Kidney (tissue), 22 donors: ENCODE measurements at places on chromosomes 6 and 20.
A peak's percentile ranks its signal among the peaks of the same experiment; 100 is the strongest.

GRCh38 chr6:163940705-163941623 lies 526.4 kb downstream of the QKI start:
- no peak for DNase-seq

GRCh38 chr6:32488083-32488482 lies 42.0 kb downstream of the HLA-DRB5 start:
- DNase-seq, result no peak

GRCh38 chr20:33812152-33812849 lies 1.2 kb downstream of the CHMP4B start:
- no peak for DNase-seq

- DNase-seq, result peak; percentile 78
Measured at GRCh38 chr6:111482188-111482958, 645 bp downstream of the REV3L start.

DNA sequence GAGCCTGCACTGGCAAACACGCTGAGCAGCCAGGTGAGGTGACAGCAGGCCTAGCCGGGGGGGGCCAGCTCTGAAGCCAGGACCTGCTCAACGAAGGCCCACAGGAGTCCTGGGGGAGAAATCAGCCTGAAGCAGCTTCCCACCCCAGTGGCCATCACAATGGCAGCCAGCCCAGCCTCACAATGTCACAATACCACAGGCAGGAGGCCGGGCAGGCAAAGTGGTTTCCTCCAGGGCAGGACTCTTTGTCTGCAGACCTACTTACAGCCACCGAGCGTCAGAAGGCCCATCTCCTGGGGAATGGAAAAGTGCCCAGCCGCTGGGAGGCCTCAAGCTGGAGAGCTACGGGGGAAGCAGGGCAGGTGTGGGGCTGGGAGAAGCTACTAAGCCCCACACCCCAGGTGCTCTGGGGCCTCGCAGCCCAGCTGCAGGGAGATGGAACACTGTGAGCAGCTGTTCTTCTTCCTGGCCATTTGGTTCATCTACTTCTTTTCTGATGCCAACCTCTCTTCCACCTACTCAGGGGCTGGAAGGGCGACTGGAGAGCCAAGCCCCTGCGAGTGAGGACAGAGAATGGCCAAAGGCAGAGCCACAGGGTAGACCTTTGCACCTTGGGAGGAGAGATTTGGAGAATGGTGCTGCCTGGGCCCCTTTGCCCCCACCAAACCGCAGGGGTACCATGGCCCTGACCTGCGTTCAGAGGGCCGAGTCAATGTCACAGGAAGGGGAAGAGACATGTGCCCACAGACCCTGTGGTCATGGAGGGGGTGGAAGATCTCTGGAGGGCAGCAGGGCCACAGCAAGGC lies 22.3 kb upstream of the AVP start:
- DNase-seq, result no peak

- DNase-seq, result no peak
Measured at GRCh38 chr6:161194374-161194773, 79.5 kb downstream of the AGPAT4 start.

- DNase-seq, result no peak
Measured at GRCh38 chr6:109736273-109737025, 45.4 kb downstream of the FIG4 start.

DNA sequence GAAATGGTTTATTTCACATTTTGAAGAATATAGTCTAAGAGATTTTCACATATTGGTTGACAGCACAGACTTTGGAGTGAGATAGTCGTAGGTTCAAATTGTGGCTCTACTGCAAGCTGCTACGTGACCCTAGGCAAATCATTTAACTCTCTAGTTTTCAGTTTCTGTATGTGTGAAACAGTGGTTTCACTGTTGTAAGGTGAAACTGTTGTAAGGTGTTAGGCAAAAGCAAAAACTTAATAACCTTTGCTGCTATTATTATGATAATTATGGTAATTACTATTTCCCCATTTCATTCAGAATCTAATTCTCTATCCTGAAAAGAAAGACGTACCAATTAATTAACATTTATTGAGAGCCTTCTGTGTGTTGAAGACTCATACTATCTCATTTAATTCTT lies 144.2 kb downstream of the REV3L start:
- DNase-seq, result no peak

DNA sequence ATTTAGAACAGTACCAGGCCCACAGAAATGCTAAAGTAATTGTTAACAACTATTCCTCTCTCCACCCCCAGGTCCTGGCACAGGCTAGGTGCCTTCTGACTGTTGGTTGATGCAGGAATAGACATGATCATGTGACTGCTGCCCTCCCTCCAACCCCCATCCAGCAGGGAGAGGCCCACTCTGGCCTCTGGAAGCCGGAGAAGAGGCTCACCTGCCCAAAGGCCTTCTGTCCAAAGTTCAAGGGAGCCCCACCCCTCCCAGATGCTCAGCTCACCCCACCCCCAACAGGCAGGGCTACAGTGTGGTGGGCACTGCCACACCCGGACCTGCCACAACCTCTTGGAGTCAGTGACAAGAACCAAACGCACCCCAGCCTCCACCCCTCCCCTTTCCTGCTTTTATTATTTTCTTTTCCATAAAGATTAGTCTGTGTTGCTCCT lies 26.9 kb upstream of the FOXP4 start:
- peak; percentile 40 for DNase-seq

- no peak for DNase-seq
Measured at GRCh38 chr6:152783217-152783878, 32.8 kb downstream of the VIP start.

- DNase-seq, result no peak
Measured at GRCh38 chr6:43943099-43943766, 173.2 kb downstream of the VEGFA start.

GRCh38 chr6:161437851-161438250 lies 164.0 kb upstream of the AGPAT4 start:
- no peak for DNase-seq

DNA sequence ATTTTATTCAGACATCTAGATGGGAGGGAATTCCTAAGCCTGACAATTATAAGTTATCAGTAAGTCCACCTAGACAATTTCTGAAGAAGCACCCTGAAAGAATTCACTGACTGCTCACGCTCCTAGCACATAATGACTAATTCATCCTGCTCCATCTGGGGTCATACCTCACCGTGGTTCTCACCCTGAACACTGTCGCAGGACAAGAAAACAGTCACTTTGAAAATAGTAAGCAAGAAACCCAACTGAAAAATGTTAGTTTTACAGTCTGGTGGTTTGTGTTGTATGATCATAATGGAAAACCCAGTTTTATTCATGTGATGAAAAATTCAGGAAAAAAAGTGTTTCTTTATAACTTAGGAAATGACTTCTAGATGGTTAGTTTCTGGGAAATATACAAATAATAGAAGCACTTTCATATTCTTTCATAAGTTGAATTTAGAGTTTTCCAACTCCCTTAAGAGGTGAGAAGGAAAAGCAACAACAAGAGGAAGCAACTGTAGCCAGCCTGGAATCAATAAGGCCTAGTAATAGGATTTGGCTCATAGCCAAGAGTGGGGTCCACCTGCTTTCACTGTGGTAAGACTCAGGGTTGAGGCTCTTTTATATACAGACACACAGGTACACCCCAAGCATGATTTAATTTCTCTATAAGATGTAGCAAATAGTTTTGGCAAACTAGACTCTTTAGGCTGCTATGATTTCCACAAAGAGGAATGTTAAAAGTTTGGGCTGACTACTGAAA lies 94.1 kb downstream of the HIVEP2 start:
- DNase-seq, result no peak

- DNase-seq, result no peak
Measured at GRCh38 chr6:24490948-24491347, 1.6 kb upstream of the GPLD1 start.

- DNase-seq, result no peak
Measured at GRCh38 chr20:61253264-61253639, 1.2 kb downstream of the CDH4 start.

DNA sequence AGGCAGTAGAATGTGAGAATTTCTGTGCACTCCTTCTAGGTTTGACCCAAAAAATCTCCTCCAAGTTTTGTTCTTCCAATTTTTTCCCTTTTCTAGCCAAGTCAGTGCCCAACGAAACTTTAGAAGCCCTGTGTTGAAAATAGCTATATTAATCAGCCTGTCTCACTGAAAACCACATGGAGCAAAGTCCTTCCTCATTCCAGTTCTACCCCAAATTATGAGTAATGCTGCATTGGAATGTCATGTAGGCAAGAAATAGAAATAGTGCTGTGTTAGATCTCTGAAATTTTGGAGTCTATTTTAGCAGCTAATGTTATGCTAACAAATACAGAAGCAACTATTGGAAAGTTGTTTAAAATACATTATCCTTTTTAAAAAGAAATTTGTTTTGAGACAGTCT lies 725.5 kb downstream of the TBC1D32 start:
- no peak for DNase-seq

DNA sequence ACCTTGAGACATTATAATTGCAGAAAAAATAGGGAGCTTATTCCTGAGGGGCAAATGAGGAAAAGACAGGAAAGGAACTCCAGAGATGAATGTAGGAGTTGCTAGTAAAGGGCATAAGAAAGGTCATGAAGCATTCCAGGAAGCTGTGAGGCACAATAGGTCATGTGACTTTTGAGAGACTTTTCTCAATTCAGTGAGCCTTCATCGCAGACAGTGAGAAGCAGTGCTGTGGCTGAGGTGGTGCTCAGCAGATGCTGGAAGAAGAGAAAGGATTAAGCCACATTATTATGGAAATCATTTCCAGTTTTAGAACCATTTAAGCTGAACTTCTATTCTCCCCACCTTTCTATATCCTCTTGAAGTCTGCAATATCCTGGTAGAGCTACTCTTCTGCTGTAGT lies 4.1 kb downstream of the SPTLC3 start:
- peak; percentile 3 for DNase-seq

- DNase-seq, result peak; percentile 72
Measured at GRCh38 chr20:37534401-37535157, 6.9 kb upstream of the BLCAP start.

GRCh38 chr6:51574040-51574439 lies 513.4 kb downstream of the PKHD1 start:
- DNase-seq, result no peak

GRCh38 chr6:25008707-25009392 lies 73.1 kb upstream of the RIPOR2 start:
- no peak for DNase-seq

GRCh38 chr6:46315589-46315988 lies 144.8 kb upstream of the ENPP5 start:
- DNase-seq, result no peak

DNA sequence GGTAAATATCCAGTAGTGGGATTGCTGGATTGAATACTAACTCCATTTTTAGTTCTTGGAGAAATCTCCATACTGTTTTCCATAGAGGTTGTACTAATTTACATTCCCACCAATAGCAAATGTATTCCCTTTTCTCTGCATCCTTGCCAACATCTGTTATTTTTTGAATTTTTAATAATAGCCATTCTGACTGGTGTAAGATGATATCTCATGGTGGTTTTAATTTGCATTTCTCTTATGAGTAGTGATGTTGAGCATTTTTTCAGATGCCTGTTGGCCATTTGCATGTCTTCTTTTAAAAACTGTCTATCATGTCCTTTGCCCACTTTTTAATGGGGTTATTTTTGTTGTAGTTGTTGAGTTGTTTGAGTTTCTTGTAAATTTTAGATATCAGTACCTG lies 253.2 kb downstream of the HAO1 start:
- no peak for DNase-seq

DNA sequence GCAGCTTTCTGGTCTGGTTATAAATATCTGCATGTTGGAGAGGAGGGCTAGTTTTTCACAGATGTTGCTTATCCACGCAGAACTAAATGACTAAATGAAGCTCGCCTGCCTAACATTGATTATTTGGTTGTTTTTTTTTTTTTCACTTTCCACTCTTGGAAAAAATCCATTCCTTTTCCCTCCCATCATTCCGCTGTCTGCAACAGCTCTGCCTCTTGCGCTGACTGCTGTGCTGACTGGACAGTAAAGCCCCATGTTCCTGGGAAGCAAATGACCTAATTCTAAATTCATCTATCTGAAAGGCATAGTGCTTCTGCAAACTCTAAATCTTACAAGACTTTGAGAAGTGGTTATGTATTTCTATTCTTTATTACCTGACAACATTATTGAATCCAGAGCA lies 255.5 kb upstream of the PLN start:
- no peak for DNase-seq

DNA sequence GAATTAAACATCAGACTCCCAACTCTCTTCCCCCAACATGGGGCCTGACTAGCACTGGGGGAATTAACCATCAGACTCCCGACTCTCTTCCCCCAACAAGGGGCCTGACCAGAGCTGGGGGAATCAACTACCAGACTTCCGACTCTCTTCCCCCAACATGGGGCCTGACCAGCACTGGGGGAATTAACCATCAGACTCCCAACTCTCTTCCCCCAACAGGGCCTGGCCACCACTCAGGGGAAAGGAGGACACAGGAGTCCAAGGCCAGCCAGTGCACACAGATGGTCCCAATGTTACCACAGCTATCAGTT lies 13.1 kb downstream of the CST7 start:
- no peak for DNase-seq

DNA sequence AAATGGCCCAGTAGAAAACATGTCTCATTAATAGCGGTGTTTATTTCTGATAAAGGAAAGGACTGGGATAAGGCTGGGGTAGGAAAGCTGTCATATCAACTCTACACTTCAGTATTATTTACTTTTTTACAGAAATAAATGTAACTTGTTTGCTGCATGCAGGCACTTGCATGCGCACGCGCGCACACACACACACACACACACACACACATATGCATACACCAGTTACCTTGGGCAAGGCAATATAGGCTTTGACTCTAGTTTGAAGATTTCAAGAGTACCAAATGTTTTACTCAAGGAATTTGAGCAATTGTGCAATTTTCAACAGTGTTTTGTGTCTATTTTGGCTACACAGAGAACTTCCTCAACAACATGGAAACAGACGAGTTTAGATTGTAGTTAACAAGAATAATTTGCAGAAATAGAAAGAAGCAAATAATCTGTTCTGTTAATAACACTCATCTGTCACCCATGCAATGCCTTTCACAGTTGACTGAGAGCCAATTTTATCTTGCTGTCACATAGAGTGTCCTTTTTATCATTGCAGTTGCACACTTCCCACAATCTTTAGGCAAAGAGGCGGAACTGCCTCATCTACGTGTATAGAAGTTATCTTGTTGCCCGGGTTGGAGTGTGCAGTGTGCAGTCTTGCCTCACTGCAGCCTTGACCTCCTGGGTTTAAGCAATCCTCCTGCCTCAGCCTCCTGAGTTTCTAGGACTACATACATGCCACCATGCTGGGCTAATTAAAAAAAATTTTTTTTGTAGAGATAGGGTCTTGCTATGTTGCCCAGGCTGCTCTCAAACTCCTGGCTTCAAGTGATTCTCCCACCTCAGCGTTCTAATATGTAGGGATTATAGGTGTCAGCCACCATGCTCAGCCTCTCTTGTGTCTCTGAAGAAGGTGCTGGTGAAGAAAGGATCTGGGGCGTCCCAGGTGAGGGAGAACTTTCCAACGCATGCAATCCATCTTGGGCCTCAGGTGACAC lies 74.8 kb upstream of the SHLD1 start:
- DNase-seq, result no peak

GRCh38 chr6:74606582-74607071 lies 599.2 kb downstream of the COL12A1 start:
- no peak for DNase-seq
